ENCODE measurements at places on chromosomes 5 and 9. TPM values are rescaled to one million over a fixed set of nuclear protein-coding genes. Genes with fewer than 3 reads are reported as not detected.

The TAF11L5 gene
- not detected for polyA plus RNA-seq

GRCh38 chr5:179572386-179572785 is 22.0 kb downstream of the RUFY1 start:
- no peak for DNase-seq

DNA sequence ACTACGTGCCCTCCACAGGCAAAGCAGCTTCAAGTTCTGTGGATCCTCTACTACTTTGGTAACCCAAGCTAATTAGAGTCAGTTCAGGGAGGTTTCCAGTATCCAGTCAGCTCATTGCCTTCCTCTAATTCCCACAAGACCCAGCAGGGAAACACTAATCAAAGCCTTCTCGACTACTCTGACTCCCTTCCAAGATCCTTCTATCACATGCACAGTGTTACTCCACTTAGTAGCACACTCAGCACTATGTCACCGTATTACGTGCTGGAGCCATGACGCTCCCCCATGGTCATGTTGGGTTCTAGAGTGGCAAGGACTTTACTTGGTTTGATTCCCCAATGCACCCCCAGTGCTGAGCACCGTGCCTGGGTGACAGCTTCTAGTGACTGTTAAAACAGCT is 53.0 kb downstream of the DCP2 start:
- no peak for DNase-seq

GRCh38 chr5:97877588-97877987 is 694.5 kb upstream of the RIOK2 start:
- DNase-seq = no peak

DNA sequence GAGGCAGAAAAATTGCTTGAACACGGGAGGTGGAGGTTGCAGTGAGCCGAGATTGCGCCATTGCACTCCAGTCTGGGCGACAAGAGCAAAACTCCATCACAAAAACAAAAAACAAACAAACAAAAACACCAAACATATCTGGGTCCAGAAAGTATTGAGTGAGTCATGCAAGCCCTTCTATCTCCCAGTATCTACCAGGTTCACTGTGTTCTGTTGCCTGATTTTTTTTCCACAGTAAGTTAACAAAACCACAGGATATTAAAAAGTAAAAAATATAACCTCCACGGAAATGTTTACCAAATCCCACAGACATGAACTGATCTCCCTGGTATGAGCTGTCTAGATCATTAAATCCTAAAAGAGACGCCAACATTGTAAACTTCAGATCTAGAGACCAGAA is 94.4 kb downstream of the ANKH start:
- no peak for DNase-seq

The RHOBTB3 gene
- polyA plus RNA-seq = 75.0 TPM

GRCh38 chr5:159083548-159084452 is 15.9 kb downstream of the EBF1 start:
- no peak for DNase-seq

GRCh38 chr5:120994112-120994511 is 530.0 kb downstream of the PRR16 start:
- no peak for DNase-seq
